ENCODE measurements at places on chromosomes 2 and 18. TPM values are rescaled to one million over a fixed set of nuclear protein-coding genes. Genes with fewer than 3 reads are reported as not detected.
A peak's percentile ranks its signal among the peaks of the same experiment; 100 is the strongest.

DNA sequence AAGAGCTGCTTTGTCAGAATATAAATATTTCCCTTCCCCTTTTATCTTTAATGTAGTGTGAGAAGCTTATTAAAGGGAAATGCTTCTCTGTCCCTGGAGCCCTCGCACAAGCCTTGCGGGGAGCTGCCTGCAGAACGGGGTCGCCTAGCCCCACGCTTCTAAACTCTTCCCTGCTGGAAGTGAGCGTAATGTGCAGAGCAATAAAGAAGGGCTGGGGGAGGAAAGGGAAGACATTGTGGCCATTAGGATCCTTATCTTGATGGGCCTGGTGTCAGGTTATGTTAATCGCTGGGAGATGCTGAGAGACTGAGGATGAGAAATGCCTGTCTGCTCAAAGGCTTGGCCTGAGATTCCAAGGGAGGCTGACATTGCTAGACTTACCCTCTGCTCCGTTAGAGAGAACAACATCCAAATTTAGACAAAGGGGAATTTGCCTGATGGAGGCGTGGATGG is 18.9 kb upstream of the FZD7 start:
- DNase-seq: no peak

DNA sequence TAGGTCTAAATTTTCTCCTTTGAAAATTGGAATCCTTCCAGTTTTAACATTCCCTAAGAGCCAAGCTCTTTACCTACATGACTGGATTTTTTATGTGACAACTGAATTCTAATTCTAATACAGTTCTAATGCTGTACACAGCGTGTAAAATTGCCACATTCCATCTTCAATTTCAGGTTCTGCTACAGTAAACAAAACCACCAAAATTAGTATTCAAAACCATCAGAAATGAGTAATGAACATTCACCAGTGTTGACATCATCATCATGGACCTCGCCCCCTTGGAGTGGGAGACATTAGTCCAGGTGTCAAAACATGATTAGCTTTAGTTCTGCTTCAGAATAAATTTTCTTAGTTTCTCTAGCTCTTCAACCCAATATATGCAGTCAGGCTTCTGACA is 133.6 kb downstream of the MBD2 start:
- DNase-seq: no peak

DNA sequence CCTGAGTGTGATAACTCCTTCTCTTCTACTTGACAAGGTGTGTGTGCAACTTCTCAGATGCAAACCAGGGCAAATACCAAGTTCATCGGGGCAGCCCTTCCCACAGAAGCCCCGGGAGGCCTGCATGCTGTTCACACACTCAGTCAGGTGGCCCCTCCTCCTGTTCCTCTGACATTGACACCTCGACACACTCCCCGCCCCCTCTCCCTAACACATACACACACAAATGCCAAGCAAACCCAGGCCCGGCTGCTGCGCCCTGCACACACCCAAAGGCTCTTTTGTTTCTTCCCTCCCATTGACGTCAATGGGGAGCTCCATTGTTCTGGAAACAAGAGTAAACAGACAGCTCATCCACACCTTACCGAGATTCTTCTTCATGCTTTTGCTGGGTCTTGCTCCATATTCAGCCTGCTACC is 1.7 kb upstream of the PER2 start:
- peak; percentile 29 for DNase-seq

DNA sequence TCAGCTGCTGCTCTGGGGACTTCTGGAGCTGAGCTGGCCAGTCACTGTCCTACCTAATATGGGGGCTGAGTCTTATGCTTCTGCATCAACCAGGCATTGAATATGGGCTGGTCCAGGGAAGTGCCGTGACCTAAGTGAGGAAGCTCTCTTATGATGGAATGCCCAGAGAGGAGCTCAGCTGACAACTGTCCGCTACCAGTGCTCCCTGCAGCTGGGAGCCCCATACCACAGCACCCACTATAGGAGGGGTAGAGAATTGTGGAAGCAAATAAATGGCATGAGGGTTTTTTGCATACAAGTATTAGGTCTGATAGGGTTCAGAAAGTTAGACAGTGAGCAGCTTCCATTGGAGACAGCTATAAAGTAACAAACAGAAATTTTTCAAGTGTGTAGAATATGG is 4.5 kb downstream of the TIMM21 start:
- DNase-seq: no peak

GRCh38 chr2:53896864-53897263 is 37.1 kb upstream of the GPR75 start:
- no peak for DNase-seq

The CDK15 gene
- total RNA-seq: not detected

- no peak for DNase-seq
These were observed 79.3 kb downstream of the NRXN1 start for GRCh38 chr2:50952596-50952995.

DNA sequence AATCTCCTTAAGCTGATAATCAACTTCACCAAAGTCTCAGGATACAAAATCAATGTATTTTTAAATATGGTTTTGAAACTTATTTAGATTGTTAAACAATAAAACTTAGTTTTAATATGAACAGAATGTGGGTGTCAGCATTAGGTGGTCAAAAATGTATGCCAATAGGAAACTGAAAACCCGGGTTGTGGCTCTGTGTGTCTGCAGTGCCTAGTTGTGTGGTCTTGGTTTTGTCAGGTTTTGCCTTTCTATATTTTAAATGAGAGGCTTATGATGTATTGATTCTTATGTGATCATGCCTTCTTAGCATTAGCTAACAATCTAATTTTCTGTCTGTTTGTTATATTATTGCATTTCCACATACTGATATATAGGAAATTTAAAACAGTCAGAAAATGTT is 227.8 kb downstream of the ZNF407 start:
- no peak for DNase-seq

The C2orf72 gene
- 0.22 TPM for total RNA-seq

DNA sequence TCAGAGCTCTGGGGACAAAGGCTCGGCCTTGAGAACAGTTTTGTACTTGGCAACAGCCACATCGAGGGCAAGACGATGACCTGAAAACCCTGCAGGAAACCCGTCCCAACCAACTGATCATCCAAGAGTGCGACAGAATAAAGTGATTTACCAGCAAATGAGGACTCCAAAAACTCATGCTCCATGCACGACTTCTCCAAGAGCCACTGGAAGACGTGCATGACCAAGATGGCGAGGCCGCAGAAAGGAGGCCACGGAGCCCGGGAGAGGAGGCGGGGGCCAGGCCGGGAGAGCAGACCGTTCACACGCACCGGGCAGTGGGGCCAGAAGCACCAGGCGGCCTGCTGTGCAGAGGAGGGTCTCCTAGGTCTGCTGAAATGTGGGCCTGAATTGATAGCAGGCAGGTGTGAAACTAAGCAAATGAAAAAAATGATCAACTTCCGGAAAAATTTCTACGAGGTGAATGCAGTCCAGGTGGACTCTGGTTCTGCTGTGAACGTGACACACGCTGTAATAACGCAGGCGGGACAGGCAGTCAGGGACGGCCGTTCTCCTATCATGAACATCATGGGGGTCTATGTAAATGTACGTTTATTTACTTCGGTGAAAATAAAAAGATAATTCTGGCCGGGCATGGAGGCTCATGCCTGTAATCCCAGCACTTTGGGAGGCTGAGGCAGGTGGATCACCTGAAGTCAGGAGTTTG is 252.2 kb downstream of the HDAC4 start:
- no peak for DNase-seq

The BUB1 gene
- total RNA-seq: 93.0 TPM

The ACOXL gene
- total RNA-seq: 0.31 TPM

GRCh38 chr2:38462121-38462661 is 85.1 kb upstream of the ATL2 start:
- peak; percentile 62 for DNase-seq

The ASB1 gene
- 37.7 TPM for total RNA-seq

The CCDC85A gene
- 0.09 TPM for total RNA-seq

The RAB27B gene
- total RNA-seq: 2.0 TPM

The SANBR gene
- 4.9 TPM for total RNA-seq

The DES gene
- total RNA-seq: 21.9 TPM

DNA sequence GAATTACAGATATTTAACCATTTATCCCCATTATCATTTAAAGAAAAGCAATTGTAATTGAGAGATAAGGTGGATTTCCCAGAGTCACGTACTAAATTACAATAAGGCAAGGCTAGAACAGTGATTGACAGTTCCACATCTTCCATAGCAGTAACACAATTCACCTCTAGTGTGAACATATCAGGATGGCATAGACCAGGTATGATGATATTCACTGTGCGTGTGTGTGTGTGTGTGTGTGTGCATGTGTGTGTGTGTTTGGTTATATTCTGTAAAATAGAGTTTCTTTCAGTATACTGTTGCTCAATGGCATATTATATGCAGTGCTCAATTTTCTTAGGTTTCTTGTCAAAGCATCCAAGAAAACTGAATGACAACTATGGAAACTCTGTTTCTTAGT is 1.7 kb downstream of the SCN2A start:
- DNase-seq: no peak

The CAPN14 gene
- total RNA-seq: not detected

- DNase-seq: no peak
These were observed 35.8 kb downstream of the SCG2 start for GRCh38 chr2:223566396-223566795.

Data from K562 (cell line).